ENCODE measurements at places on chromosomes 12 and 14. TPM values are rescaled to one million over a fixed set of nuclear protein-coding genes. Genes with fewer than 3 reads are reported as not detected.

NUAK1 gene
- 75.8 TPM for total RNA-seq

EID3 gene
- 12.1 TPM for total RNA-seq

KTN1 gene
- 191 TPM for total RNA-seq

TAS2R31 gene
- total RNA-seq: 10.9 TPM

TSHR gene
- not detected for total RNA-seq

ST8SIA1 gene
- under 0.01 TPM for total RNA-seq

AREL1 gene
- 41.5 TPM for total RNA-seq

EMP1 gene
- 3.9 TPM for total RNA-seq

KLRB1 gene
- total RNA-seq: not detected

RTL1 gene
- under 0.01 TPM for total RNA-seq

CCDC60 gene
- total RNA-seq: not detected

Measured in smooth muscle cell of the umbilical artery (primary cell).